ENCODE measurements at places on chromosomes 5 and 9. TPM values are rescaled to one million over a fixed set of nuclear protein-coding genes. Genes with fewer than 3 reads are reported as not detected.

PCDHB3 gene
- not detected for polyA plus RNA-seq

DNA sequence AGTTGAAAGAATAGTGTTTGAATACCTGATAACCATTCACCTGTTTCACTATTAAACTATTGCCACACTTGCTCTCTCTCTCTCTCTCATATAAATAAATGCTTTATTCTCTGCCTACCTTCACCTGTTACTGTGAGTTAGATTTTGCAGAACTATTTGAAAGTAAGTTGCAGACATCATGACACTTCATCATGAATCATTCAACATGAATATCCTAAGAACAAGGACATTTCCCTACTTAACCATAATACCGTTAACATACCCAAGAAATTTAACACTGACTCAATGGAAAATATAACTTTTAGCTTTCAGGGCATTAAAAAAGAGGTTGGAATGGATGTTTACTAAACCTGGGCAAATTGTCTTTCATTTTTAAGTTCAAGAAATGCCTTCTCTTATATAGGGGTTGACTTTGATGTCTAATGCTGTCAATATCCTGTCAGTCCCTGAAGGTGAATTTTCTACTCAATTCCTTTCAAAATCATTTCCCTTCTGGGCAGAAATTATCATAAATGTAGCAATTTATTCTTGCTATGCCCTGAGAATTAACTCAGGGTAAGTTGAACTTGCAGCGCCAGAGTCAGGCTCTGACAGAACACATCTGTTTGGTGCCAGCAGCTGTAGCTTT is 582.6 kb upstream of the TLE4 start:
- no peak overlapping the region for H3K27ac ChIP-seq
- H3K27me3 ChIP-seq, result no peaks in the 10 kb centered on the region
- DNase-seq, result no peak
- no peaks in the 10 kb centered on the region for H3K4me1 ChIP-seq

- H3K4me3 ChIP-seq, result no peak overlapping the region
- no peaks in the 10 kb centered on the region for H3K36me3 ChIP-seq
- no peaks in the 10 kb centered on the region for H3K4me1 ChIP-seq
- no peak for DNase-seq
Observed at GRCh38 chr9:87850391-87850790, 32.3 kb upstream of the SPATA31E1 start.

GRCh38 chr5:42949348-42950115 is 90.6 kb downstream of the ANXA2R start:
- peak overlapping the region; percentile 97 for H3K4me3 ChIP-seq
- no peaks in the 10 kb centered on the region for H3K27me3 ChIP-seq
- H3K27ac ChIP-seq, result peak overlapping the region; percentile 98
- peak; percentile 85 for DNase-seq

GRCh38 chr9:37325778-37326177 is 96.7 kb upstream of the GRHPR start:
- H3K36me3 ChIP-seq, result no peaks in the 10 kb centered on the region
- H3K4me3 ChIP-seq, result no peak overlapping the region
- no peak overlapping the region for H3K27ac ChIP-seq
- no peak for DNase-seq

DNA sequence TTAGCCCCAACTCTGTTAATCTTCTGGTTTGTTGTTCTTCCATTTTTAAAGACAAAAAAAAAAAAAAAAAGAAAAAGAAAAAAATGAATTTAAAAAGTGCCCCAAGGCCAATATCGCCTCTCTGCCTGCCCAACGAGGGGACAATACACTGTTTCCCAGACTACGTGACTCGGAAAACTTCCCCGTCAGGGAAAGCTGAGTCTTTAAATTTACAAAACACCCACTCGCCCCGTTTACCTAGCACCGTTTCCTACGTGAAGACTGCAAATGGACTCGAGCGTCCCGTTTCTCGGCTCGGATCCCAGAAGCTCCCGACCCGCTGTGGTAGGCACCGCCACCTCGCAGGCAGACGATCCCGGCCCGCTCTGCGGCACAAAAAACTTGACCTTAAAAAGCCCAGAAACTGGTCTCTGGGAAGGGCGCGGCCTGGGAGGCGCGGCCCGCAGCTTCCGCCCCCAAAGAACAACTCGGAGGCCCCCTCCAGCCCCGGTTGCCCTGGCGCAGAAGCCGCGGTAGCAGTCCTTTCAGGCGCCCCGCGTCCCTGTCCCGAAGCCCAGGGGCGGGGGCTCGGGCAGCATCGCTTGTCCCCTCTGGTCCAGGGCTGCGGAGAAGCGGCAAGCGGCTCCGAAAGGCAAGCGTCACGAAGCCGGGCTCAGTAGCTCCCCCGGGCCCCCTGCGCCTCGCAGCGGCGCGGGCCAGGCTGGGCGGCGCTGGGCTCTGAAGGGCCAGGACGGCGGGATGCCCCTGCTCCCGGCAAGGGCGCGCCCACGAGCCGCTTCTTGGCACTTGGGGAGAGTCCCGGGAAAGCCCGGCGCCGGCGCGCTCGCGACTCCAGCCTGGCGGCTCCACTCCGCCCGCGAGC is at the start of gene GCNT4:
GCNT4 (minus strand) TSS at position 367 of the 862 bp plus-strand sequence. CDS start 22,521 bp downstream, outside the sequence.
- H3K27ac ChIP-seq, result peak within 1 kb of the TSS; percentile 68
- no peaks in the 10 kb centered on the region for H3K36me3 ChIP-seq
- peak within 1 kb of the TSS; percentile 70 for H3K4me3 ChIP-seq
- H3K4me1 ChIP-seq, result peaks cover 81% of the 10 kb centered on the region
- no peaks in the 10 kb centered on the region for H3K27me3 ChIP-seq

CCNG1 gene
- polyA plus RNA-seq, result 104 TPM

GRCh38 chr9:84270847-84271530 is 69.6 kb downstream of the SLC28A3 start:
- DNase-seq, result no peak
- no peaks in the 10 kb centered on the region for H3K36me3 ChIP-seq
- H3K4me3 ChIP-seq, result no peak overlapping the region
- H3K4me1 ChIP-seq, result no peaks in the 10 kb centered on the region

- H3K36me3 ChIP-seq, result no peaks in the 10 kb centered on the region
- no peaks in the 10 kb centered on the region for H3K4me1 ChIP-seq
- no peaks in the 10 kb centered on the region for H3K27me3 ChIP-seq
- no peak overlapping the region for H3K4me3 ChIP-seq
Observed at GRCh38 chr5:21236971-21237427, 1249.0 kb upstream of the CDH18 start.

DNA sequence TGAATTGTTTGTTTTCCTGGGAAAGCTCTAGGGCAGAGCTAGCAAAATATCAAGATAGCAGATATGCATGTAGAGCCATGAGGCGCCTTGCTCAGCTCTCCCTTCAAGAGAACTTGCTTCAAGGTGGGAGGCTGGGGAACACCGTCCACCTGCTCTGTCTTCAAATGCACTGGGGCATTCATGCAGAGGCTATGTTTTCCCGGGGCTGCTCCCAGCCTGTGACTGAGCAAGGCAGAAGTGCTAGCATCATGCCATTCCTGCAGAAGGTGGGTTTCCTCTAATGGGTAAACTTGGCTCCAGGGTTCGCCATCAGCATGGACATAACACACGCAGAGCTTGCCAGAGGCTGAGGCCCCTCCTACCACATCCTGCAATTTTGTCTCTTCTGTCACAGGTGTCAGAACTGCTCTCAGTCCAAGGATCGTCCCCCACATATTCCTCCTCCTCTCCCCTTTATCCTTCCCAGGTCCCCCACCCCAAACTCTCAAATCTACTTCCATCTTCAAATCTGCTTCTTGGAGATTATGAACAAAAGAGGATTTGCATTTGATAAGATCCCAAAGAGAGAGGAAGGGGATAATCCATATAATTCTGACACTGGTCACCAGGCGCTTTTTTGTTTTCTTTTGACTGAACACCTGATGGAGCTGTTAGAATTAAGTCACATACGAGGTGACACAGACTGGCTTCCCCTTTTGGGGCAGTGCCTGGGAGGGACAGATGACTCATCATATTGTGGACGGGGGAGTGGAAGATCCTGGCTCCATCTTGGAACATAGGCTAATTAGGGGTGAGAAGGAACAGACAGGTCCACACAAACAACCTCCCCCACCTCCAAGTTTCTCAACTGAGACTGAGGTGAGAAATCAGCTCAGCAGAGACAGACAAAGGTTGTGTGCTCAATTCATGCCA is 85.0 kb upstream of the TAF11L2 start:
- no peak overlapping the region for H3K4me3 ChIP-seq
- H3K27ac ChIP-seq, result no peak overlapping the region

DNA sequence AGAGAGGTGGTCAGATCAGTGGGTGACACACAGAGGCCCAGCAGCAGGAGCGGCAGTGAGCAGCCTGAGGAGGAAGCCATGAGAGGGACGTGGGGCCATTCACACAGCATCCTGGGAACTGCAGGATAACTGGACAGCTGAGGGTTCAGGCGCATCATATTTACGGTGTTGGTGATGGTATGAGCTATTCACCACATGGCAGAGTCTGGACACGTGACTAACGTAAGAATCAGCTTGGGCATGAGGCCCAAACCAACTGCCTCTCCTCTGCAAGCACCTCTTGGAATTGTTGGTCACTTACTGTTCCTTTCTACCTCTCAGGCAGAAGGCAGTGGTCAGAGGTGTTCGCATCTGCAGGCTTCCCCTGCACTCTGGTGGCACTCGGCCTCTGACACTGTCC is 141.1 kb downstream of the ENTREP1 start:
- H3K27me3 ChIP-seq, result no peaks in the 10 kb centered on the region
- no peak overlapping the region for H3K4me3 ChIP-seq
- no peak for DNase-seq
- H3K27ac ChIP-seq, result no peak overlapping the region
- no peaks in the 10 kb centered on the region for H3K4me1 ChIP-seq

GRCh38 chr5:179397516-179397915 is 52.3 kb upstream of the ADAMTS2 start:
- H3K27me3 ChIP-seq, result no peaks in the 10 kb centered on the region
- no peak for DNase-seq
- no peak overlapping the region for H3K4me3 ChIP-seq
- H3K27ac ChIP-seq, result no peak overlapping the region

DNA sequence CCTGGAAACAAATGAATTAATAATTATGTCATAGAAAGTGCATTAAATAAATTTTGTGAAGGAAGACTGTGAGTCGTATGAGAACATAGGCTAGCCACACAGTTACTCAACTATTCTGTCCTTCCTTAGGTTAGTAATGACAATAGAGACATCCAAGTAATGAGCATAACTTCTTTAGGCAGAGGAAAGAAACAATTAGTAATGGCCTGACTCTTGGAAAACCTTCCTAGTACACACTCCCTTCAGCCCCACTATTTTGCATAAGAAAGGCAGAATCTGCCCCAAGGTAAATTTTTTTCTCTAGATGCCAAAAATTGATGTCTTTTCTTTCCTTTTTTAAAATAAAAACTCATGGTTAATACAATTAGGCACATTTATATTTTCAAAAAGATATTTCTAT is 1619.0 kb upstream of the WWC1 start:
- no peaks in the 10 kb centered on the region for H3K4me1 ChIP-seq
- H3K36me3 ChIP-seq, result no peaks in the 10 kb centered on the region
- no peak for DNase-seq
- H3K27me3 ChIP-seq, result no peaks in the 10 kb centered on the region
- H3K27ac ChIP-seq, result no peak overlapping the region
- no peak overlapping the region for H3K4me3 ChIP-seq

CNOT6 gene
- polyA plus RNA-seq, result 11.4 TPM

DNA sequence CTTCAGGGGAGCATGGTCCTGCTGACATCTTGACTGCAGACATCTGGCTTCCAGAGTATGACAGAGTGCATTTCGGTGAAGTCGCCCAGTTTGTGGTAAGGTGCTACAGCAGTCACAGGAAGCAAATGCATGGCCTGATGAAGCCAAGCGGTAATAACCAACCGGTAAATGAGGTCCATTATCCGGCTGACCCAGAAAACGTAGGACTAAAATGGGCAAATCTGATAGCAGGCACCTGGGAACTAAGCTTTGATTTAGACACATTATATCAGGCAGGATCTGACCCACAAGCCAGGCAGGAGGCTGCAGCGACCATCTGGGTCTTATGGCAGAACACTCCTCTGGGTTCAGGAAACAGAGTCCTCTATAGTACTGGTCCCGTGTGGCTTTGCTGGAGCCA is 454.6 kb downstream of the GADD45G start:
- no peaks in the 10 kb centered on the region for H3K36me3 ChIP-seq
- DNase-seq, result no peak
- H3K27ac ChIP-seq, result no peak overlapping the region
- H3K4me3 ChIP-seq, result no peak overlapping the region
- H3K4me1 ChIP-seq, result no peaks in the 10 kb centered on the region

GRCh38 chr9:131625508-131625787 is 80.1 kb downstream of the PRRT1B start:
- no peak for DNase-seq
- peak overlapping the region; percentile 58 for H3K27ac ChIP-seq
- H3K36me3 ChIP-seq, result peaks cover 29% of the 10 kb centered on the region
- no peak overlapping the region for H3K4me3 ChIP-seq
- peaks cover 47% of the 10 kb centered on the region for H3K4me1 ChIP-seq
- no peaks in the 10 kb centered on the region for H3K27me3 ChIP-seq

- no peaks in the 10 kb centered on the region for H3K4me1 ChIP-seq
- no peak overlapping the region for H3K27ac ChIP-seq
- no peak overlapping the region for H3K4me3 ChIP-seq
- DNase-seq, result no peak
- H3K27me3 ChIP-seq, result no peaks in the 10 kb centered on the region
- no peaks in the 10 kb centered on the region for H3K36me3 ChIP-seq
Observed at GRCh38 chr5:180137401-180138213, 66.0 kb upstream of the RNF130 start.

SLC1A3 gene
- not detected for polyA plus RNA-seq

SQSTM1 gene
- polyA plus RNA-seq, result 212 TPM

EMB gene
- polyA plus RNA-seq, result 220 TPM

SPINK6 gene
- polyA plus RNA-seq, result not detected

GRCh38 chr9:112914524-112914923 is 23.8 kb upstream of the SLC46A2 start:
- H3K27ac ChIP-seq, result no peak overlapping the region
- DNase-seq, result no peak
- no peaks in the 10 kb centered on the region for H3K4me1 ChIP-seq
- no peaks in the 10 kb centered on the region for H3K36me3 ChIP-seq
- no peak overlapping the region for H3K4me3 ChIP-seq

DNA sequence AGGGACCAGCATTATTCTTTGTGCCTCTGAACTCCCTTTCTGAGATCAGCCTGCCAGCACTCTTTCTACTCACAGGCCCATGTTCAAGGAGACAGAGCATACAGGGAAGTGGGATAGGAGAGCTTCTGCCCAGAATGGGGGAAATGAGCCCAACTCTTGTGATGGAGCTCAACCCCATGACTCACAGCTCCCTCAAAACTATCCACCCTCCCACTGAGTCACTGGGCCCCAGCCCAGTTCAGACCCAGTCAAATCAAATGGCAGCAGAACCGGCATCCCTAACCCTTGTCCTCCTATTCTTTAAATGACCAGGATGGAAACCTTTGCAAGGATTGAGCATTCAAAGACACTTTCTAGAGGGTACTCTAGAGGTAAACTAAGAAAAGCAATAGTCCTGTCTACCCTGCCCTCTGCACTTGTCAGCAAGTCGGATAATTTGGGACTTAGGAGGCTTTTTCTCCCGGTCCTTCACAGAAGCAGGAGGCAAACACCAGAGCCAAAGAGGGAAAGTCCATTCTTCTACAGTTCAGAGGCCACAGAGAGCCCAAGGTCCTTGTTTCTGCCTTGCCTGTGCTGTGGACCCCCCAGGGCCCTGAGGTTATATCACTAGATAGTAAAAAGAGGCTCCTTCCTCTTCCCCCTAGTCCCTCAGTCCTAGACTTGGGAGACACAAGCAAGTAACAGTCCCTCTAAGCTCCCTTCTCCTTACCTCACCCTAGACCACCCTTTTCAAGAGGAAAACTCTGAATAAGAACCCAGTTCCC is 3.2 kb downstream of the ATOSB start:
- H3K4me3 ChIP-seq, result peak overlapping the region; percentile 50
- H3K4me1 ChIP-seq, result peaks cover 52% of the 10 kb centered on the region
- DNase-seq, result no peak
- no peaks in the 10 kb centered on the region for H3K27me3 ChIP-seq
- H3K27ac ChIP-seq, result peak overlapping the region; percentile 35
- H3K36me3 ChIP-seq, result no peaks in the 10 kb centered on the region

MAMDC2 gene
- 0.10 TPM for polyA plus RNA-seq
